ENCODE measurements at places on chromosomes 5 and 9.
A peak's percentile ranks its signal among the peaks of the same experiment; 100 is the strongest.

GRCh38 chr5:54900984-54901725 is 84.2 kb downstream of the ESM1 start:
- peak; percentile 95 for DNase-seq

- no peak for DNase-seq
Observed at GRCh38 chr9:69718218-69718617, 41.6 kb downstream of the PTAR1 start.

- DNase-seq: peak; percentile 24
Observed at GRCh38 chr9:37859043-37859442, 44.9 kb downstream of the SLC25A51 start.

GRCh38 chr9:17453751-17454150 is 125.1 kb upstream of the SH3GL2 start:
- DNase-seq: no peak

GRCh38 chr9:109551651-109552050 is 53.5 kb upstream of the PTPN3 start:
- DNase-seq: no peak

DNA sequence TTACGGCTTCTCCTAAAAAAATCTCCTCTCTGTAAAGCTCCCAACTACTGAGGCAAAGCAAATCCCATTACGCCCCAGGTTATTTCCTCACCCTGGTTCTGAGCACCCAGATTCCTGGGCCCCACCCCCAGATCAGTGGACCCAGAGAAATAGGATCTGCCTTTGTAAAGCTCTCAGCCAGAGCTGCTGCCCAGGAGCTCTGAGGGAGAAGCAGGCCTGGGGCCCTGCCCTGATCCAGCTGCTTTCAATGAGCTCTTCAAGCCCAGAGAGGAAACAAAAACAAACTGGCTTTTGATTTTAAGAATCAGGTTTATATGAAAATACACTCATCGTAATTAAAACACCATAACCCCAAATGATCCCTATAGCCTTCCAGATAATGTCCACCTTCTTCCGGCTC is 124.5 kb downstream of the C5orf15 start:
- DNase-seq: no peak

- no peak for DNase-seq
Observed at GRCh38 chr9:72048850-72049249, 11.6 kb downstream of the C9orf57 start.

- peak; percentile 63 for DNase-seq
Observed at GRCh38 chr5:68239487-68239886, 23.9 kb downstream of the PIK3R1 start.

GRCh38 chr9:33782395-33783152 is 12.8 kb upstream of the PRSS3 start:
- DNase-seq: peak; percentile 3

GRCh38 chr5:143030349-143030748 is 260.2 kb downstream of the ARHGAP26 start:
- DNase-seq: no peak

GRCh38 chr5:99104538-99105132 is 175.8 kb upstream of the CHD1 start:
- DNase-seq: peak; percentile 30

DNA sequence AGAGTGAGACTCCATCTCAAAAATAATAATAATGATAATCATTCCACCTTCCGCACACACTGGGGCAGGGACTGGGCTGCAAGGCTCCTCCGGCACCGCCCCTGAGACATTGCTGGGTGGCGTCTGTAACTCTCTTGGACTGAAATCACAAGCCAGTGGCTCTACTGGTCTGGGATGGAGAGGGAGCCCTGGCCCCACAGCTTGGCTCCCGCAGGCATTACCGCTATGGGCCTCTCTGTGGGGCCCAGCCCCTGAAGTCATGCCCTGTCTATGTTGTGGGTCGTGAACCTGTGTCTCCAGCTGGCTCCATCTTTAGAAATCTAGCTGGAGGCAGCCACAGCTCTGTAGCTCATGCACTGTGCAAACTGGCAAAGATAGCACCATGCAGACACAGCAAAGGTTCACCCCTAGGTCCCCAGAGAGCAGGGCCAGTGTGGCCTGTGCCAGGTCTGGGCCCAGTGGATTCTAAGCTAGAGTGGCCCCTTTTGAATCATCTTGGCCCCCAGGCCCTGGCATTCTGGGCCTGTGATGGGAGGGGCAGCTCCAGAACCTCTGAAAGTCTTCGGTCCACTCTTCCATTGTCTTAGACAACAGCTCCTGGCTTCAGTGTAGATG is 36.1 kb upstream of the COL5A1 start:
- DNase-seq: no peak

GRCh38 chr5:60163762-60164161 is 270.2 kb upstream of the PDE4D start:
- no peak for DNase-seq

DNA sequence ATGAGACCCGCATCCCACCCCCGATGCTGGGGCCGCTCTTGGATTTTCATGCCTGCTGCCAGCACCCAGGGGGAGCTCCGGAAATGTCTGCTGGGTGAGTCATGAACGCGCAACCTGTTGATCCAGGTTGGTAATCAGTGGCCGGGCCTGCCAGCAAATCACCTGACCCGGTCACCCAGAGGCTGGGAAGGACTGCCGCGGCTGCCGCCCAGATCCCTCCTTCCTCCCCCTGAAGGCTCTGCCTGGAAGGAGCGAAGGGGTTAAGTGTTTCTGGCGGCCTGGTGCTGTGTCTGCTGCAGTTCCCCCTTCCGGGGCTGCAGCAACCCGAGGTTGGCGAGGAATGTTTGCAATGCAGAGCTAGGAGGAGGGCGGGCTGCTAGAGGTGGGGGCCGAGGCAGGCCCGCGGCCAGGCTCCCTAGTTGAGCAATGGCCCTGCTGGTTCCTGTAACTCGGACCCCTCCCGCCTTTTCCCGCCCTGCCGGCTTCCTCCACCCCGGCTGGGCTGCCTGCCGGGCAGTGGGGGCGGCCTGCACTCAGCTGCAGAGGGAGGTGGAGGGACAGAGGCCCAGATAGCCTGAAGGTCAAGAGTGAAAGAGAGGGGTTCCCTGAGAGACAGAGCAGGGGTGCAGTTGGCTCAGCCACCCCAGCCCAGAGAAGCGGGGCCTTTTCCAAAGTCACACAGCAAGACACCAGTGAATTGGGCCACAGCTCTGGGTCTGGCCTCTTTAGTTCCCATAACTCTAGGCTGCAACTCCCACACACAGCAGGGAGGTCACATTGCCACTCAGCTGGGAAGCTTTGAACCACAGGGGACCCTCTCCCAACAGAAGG is 156.3 kb upstream of the IER5L start:
- peak; percentile 98 for DNase-seq

- no peak for DNase-seq
Observed at GRCh38 chr9:130327781-130328348, 62.3 kb downstream of the HMCN2 start.

DNA sequence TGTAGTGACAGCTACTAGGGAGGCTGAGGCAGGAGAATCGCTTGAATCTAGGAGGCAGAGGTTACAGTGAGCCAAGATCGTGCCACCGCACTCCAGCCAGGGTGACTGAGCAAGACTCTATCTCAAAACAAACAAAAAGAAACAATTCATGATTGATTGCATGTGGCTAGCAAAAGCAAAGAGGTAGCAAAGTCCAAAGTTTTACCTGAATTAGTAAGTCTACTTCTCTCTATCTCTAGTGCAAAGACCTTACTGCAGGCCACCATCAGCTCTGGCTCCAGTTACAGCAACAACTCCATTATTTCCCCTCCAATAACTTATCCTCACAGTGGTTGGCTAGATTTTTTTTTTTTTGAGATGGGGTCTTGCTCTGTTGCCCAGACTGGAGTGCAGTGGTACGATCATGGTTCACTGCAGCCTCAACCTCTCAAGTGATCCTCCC is 6.2 kb upstream of the SAR1B start:
- no peak for DNase-seq

- DNase-seq: no peak
Observed at GRCh38 chr5:74519161-74519571, 121.4 kb downstream of the ENC1 start.

- no peak for DNase-seq
Observed at GRCh38 chr5:32109236-32109635, 64.9 kb downstream of the GOLPH3 start.

- no peak for DNase-seq
Observed at GRCh38 chr9:127707766-127708165, 978 bp downstream of the CFAP157 start.

GRCh38 chr5:134917070-134917815 is 12.3 kb downstream of the PCBD2 start:
- no peak for DNase-seq

GRCh38 chr9:31377358-31377757 is 1007.1 kb upstream of the ACO1 start:
- DNase-seq: no peak

DNA sequence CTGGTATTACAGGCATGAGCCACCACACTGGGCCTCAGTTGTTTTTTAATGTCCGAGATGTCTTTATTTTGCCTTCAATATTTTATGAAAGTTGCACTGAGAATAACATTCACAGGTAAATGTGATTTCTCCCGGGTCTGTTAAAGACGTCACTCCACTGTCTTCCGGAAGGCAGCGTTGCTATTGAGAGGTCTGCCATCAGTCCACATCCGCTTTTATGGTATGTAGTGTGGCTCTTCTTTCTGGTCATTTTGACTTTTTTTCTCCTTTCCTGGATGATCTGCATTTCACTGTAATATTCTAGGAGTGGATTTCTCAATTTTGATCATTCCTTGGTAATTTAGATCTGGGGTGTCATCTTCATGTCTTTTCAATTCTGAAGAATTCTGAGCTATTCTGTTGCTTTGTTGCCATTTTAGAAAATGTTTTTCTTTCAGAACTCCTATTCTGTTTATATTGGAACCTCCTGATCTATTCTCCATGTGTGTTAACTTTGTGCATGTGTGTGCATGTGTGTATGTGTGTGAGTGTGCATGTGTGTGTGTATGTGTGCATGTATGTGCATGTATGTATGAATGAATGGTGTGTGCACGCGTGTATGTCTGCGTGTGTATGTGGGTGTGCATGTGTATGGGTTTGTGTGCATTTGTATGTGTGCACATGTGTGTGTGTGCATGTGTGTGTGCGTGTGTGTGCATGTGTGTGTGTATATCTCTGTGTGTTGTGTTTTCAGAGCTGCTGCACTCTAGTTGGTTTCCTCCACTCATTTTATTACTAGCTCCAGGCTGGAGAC is 1.9 kb upstream of the LCN1 start:
- no peak for DNase-seq

GRCh38 chr5:89847743-89848142 is 561.8 kb downstream of the CETN3 start:
- DNase-seq: no peak

DNA sequence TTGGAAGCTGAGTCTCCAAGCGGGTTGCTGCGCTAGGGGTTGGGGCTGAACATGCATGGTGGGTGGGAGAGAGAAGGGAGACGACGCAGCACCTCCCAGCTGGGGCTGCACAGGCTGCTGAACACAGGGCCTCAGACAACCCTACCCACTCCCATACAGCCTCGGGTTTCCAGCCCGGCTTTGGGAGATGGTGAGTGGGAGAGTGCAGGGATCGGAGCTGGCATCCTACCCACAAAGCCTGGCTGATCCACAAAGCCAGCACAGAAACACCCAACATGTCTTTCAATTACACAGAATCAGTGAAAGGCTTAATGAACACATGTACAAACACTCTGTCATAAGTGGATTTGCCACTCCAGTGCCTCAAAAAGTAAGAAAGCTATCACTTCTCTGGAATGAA is 64.8 kb downstream of the NSG2 start:
- no peak for DNase-seq

- peak; percentile 29 for DNase-seq
Observed at GRCh38 chr5:179906795-179907555, 722 bp downstream of the TBC1D9B start.

DNA sequence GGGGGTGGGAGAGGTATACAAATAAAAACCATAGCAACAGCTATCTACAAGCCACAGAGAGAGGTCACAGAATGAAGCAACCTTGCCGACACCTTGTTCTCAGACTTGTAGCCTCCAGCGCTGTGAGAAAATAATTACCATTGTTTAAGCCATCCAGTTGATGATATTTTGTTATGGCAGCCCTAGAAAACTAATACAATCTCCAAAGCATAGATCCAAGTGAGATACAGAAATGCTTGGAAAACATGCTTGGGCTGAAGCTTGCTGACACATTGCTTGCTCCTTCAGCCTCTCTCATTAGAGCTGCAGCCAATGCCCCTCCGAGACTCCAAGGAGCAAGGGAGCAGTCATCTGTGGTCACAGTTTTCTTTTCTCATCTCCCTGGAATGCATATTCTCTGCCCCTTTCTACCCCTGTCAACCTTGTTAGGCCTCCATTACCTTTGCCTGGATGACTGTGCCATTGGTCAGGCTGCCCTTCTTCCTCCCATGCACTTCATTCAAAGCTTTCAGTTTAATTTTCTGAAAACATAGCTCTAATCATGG is 401.4 kb upstream of the KLF4 start:
- DNase-seq: no peak

DNA sequence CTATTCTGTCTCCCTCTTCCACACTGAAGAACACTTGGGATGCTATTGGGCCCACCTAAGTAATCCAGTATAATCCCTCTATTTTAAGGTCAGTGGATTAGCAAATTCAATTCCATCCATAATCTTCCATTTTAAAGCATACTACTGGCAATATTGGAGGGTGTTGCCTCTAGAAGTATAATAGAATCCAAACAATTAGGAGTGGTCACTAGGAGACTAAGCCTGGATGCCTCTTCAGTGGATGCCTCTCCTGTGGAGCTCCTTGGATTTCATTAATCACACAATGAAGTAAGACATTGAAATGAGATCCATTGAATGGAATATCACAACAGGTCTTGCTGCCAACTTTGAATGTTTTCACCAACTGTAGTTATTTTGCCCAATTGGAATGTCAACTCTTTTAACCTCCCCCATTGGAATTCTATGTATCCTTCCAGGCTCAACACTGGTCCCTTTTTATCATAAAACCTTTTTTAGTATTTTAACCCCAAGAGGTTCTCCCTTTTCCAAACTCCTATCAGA is 311.6 kb downstream of the PLK2 start:
- DNase-seq: no peak

GRCh38 chr5:72156946-72157624 is 49.8 kb downstream of the MAP1B start:
- no peak for DNase-seq

DNA sequence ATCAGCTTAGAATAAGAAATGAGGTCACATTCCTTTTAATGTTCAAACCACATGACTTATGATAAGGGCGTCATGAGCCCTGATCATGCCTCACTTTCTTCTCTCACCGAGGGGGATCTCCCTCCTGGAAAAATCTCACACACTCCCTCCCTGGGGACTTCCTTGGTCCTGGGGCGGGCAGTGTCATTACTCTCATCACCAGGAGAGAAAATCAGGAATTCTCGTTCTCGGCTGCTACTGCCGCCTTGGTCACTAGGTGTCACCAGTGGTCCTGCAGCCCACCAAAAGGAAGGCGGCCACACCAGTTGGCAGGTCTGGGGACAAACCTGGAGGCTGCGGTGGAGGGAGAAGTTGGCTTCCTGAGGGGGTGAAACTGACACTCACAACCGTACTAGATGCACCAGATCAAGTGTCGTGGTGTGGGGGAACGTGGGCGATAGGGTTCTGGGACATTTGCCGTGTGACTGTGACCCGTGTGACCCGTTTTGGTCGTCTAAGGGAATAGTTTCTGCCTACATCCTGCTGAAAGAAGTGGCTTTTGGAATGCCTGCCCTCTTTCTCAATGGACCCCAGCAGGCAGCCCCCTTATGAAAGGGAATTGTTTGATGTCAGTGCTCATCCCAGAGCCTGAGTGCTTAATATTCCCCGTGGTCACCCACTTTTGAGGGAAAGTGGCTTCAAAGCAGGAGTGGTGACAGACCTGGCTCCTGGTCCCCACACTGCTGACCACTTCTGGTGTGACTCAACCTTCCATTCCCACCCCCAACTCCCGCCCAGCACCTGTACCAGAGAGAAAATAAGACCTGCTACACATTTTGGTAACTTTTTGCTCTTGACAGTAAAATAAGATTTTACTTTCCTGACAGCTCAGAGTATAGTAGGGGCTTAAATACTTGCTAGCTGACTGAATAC is 63.2 kb downstream of the ACER2 start:
- DNase-seq: peak; percentile 53
